ENCODE measurements at places on chromosomes 7 and 10. TPM values are rescaled to one million over a fixed set of nuclear protein-coding genes. Genes with fewer than 3 reads are reported as not detected.

Gene ANKRD61
- not detected for total RNA-seq

Gene OPN4
- total RNA-seq = not detected

Gene NKX6-2
- total RNA-seq = not detected

Gene PPP1R9A
- total RNA-seq = 0.15 TPM

Gene PTF1A
- total RNA-seq = not detected

Gene TSPAN15
- total RNA-seq = 0.30 TPM

Gene PTN
- 34.3 TPM for total RNA-seq

Gene AASS
- 12.9 TPM for total RNA-seq

Gene ZNF800
- 8.5 TPM for total RNA-seq

Gene SUGCT
- total RNA-seq = 3.1 TPM

Gene AKR1C1
- 28.4 TPM for total RNA-seq

Gene BBIP1
- total RNA-seq = 23.6 TPM

Gene RHOBTB1
- total RNA-seq = 15.6 TPM

Gene PSD
- 0.67 TPM for total RNA-seq

Gene NRCAM
- total RNA-seq = 3.0 TPM

Gene STEAP1
- total RNA-seq = 39.5 TPM

Gene TMEM236
- total RNA-seq = not detected

Gene TAS2R41
- total RNA-seq = not detected

Gene NAT16
- total RNA-seq = 0.15 TPM

Gene SAP25
- total RNA-seq = 0.34 TPM

Gene TMEM270
- total RNA-seq = not detected

Gene CRYGN
- total RNA-seq = not detected

Gene FAM107B
- total RNA-seq = 10.8 TPM

Gene MUC12
- 1.2 TPM for total RNA-seq
